ENCODE measurements at places on chromosomes 13 and 19. TPM values are rescaled to one million over a fixed set of nuclear protein-coding genes. Genes with fewer than 3 reads are reported as not detected.

The VSTM2B gene
- not detected for polyA plus RNA-seq

DNA sequence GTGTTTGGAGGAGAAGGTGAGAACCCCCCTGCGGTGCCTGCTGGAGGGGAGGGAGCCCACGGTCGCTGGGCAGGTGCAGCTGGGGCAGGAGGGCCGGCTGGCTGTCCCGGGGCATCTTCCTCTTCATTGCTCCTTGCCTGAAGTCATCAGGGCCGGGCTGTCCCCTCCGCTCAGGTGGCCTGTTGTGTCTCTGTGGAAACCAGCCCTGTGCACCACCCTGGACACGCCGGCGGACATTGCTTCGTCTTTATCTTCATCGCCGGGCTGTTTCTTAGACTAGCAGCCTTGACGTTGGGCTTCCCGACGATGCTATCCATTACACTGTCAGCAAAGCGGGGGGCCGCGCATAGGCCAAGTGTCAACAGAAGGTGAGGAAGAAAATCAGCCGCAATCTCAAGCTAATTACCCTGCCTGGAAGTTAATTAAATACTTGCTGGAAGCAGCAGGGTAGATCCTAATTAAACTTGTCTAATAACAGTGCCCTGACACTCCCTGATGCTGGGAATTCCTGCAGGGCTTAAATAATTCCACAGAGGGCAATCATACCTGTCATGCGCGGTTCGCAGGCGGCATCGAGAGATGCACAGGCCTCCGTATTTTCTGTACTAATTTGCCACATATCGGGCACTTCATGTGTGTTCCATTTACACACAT lies 111.4 kb upstream of the SOX1 start:
- no peak for DNase-seq

DNA sequence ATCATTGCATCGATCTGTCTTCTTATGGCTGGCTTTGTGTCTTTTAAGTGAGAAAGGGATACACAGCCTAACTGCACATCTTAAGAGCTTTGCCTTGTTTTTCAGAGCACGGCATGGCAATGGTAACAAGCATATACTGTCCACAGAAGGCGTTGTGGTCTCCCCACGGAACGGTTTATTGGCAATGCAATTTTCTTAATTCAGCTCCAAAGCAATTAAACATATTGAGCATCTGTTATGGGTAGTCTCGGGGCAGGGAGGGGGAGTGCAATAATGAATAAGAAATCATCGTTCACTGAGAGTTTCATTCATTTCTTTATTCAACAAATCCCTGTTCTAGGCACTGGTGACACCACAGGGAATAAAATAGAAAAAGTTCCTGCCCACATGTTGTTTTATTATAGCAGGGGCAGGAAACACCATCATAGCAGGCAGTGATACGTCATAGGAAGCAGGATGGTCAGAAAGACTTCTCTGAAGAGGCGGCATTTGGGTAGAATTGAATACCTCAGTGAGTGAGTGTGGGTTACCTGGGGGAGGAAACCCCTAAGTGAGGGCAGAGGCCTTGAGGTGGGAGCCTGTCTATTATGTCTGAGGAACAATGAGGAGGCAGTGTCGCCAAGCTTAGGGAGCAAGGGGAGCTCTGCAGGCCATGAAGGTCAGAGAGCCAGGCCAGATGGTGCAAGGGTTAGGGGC lies 185.7 kb upstream of the KL start:
- DNase-seq: no peak

DNA sequence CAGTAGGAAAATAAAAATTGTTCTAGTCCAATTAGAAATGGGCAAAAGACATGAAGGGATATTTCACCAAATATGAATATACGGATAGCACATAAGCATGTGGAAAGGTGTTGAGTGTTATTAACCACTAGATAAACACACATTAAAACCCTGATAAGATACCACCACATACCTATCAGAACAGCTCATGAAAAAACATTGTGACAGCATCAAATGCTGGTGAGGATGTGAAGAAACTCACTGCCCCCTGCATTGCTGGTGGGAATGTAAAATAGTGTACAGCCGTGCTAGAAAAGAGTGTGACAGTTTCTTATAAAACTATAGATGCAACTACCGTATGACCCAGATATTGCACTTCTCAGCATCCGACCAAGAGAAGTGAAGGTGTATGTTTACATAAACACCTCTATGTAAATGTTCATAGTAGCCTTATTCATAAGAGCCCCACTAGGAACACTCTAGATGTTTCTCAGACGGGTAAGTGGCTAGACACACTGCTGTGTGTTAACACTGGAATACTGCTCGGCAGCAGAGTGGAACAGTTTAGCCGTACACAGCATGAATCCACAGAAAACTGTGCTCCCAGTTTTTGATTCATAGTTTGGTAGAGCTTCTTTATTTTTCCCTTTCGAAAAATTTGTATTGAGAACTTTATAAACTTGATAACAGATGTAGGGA lies 321.1 kb downstream of the MYO16 start:
- DNase-seq: no peak

DNA sequence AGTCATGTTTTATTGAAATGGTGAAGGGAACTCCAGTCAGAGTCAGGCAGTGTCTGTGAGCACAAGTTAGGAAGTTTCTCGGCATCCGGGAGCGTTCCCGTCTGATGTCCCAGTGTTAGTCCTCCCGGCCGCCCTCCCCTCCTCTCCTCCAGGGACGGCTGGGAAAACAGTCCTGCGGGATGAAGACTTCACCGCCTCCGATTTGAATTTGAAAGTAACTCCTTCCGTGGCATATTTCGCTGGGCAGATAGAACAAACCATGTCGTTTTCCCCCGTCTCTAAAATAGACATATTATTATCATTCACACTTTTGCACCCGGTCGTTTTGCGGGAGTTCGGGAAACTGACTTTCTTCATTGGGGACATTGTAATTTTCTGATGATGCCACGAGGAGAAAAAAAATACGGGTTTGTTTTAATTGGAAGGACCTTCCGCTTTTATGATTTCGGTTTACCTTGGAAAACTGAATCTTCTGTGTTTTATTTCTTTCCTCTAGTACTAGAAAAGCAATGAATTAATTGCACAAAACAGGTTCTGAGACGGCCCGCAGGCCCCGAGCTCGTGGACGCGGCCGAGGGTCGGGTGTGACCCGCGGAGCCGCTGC lies 76.6 kb downstream of the ZIC5 start:
- no peak for DNase-seq

DNA sequence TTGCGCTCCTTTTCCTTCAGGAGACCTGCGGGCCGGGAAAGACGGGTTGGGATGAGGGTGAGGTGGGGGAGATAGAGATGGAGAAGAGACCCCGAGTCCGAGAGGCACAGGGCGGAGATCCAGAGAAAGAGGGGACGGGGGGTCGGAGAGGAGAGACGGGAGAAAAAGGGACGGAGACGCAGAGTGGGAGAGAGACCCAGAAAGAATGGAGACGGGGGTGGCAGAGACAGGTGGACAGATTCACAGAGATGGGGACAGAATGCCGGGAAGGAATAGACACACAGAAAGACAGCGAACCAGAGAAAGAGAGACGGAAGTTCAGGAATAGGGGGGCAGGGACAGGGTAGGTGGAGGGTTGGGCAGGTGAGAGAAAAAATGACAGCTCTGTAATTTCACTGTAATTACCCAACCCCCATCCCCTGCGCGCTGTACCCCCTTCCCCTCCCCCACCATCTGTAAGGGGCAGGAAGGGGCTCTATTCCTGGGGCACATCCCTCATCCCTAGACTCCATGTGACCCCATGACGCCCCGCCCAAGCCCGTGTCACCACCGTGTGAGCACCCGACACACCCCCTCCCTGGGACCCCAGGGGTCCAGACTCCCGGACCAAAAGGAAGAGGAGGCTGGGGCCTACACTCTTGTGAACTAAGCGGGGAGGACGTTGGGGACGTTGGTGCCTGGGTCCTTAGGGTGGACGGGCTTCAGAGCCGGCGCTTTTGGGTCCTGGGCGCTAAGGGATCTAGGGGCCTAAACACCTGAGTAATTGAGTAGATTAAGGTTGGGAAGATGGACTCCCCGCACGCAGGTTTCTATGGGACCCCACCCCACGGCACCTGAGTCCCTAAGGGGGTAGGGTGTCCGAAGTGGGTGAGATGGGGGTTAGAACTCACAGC lies 967 bp downstream of the DBP start:
- no peak for DNase-seq

DNA sequence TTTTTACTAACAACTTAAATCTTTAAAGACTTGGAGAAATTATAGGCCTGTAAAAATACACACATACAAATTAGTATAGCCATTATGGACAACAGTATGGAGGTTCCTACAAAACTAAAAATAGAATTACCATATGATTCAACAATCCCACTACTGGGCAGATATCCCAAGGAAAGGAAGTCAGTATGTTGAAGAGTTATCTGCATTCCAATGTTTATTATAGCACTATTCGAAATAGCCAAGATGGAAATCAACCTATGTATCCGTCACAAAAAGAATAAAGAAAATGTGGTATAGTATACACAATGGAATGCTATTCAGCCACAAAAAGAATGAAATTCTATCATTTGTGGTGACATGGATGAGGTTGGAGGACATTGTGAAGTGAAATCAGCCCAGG lies 37.2 kb downstream of the SLITRK1 start:
- no peak for DNase-seq

GRCh38 chr13:113923376-113924063 lies 50.4 kb downstream of the C13orf46 start:
- DNase-seq: no peak

DNA sequence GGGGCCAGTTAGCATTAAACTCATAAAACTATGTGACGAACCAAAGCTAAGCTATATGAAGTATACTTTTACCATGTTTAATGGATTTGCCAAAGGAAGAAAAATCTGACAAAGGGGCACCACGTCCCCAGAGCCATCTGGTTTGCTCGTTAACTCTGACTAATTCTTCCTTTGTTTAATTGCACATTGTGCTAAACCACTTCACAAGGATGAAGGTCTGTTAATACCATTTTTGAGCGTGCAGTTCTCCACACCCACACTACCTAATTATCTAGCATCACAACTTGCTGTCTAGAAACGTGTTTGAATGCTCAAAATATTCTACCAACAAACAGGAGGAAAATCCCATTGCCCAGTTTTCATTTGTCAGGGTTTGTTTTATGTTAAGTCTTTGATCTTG lies 74.8 kb downstream of the COL4A1 start:
- no peak for DNase-seq

DNA sequence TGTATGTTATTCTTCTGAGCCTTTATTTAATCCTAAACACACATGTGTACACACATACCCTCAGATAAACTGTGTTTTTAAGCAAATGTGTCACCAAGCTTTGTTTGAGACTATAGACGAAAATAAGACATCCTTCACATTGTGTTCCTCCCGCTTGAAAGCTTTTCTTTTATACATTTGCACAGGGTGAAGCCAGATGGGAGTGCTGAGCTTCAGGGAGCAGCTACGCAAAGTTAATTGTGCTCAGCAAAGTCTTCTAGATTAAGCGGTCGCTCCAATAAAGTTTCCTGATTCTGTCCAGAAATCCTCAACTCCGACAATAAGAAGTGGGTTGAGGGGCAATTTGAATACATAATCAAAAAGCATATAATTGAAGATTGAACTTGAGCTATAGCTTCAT lies 117.2 kb upstream of the ARGLU1 start:
- DNase-seq: no peak

The TMEM238 gene
- polyA plus RNA-seq: 0.15 TPM

The RFXANK gene
- polyA plus RNA-seq: 61.6 TPM

DNA sequence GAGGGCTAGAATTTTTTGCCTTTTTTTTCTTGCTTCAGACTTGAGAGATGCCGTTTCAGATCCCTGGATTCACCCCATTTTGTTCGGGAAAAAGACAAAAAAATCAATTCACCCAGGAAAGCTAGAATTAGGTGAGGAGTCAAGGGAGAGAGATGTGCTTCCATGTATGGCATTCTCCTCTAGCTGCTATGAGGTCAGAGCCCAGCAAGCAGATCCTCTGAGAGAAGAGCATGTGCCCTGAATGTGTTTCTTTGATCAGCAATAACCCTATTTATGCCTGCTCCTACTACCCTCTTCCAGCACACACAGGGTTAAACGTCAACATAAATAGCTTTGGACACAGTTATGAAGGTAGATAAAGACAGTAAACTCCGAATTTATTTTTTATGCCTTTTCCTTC lies 53.6 kb downstream of the NDFIP2 start:
- no peak for DNase-seq

DNA sequence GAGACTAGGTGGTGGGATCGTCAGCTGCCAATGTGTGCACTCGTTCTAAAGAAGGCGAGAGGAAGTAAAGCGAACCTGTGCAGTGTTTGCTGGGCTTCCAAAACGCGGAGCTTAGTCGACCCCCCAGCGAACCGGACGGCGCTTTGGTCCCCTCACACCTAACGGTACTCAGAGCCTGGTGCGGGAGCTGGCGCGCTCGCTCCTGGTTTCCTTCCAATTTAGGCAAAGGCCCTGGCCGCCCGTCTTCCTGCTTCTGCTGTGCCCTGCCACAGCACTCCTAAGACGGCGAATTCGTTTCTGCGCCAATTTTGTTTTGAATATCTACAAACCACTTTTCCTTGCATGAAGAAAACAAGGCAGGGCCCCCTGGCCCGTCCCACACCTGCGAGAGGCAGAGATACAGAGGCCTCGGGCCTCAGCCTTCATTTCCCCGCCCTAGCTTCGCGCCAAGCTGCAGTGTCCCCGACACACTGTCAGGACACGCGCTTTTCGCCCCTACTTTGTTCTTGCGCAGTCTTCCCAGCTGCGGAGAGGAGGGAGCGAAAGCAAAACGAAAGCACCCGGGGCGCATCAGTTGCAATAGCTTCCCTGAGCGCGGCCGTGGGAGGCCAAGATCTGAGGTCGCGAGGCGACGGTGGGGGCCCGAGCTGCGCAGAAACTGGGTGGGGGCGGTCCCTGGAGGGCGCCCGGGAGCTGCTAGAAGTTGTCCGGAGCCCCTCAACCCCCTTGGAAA lies 111.9 kb downstream of the KCNRG start:
- no peak for DNase-seq

The CYP2S1 gene
- 0.27 TPM for polyA plus RNA-seq
